Activated CD8-positive, alpha-beta T cell treated with anti-CD3 and anti-CD28 coated beads, Interleukin-2, amount 10 ng/mL, durations not matched to agents 7 days and 5 days (primary cell): ENCODE measurements at places on chromosomes 12 and 14.

GRCh38 chr12:15669256-15669948, 119.8 kb downstream of the EPS8 start:
- DNase-seq, result no peak

- no peak for DNase-seq
Observed at GRCh38 chr12:6440391-6440790, 4.4 kb upstream of the CD27 start.

- DNase-seq, result no peak
Observed at GRCh38 chr12:81360916-81361315, 283.0 kb downstream of the ACSS3 start.

- no peak for DNase-seq
Observed at GRCh38 chr14:101369194-101369915, 191.9 kb upstream of the DIO3 start.

- no peak for DNase-seq
Observed at GRCh38 chr14:83473416-83474235, 1940.0 kb upstream of the SEL1L start.
